Cardiac muscle cell (in vitro differentiated cells and primary cell): ENCODE measurements at places on chromosomes 1 and 21. TPM values are rescaled to one million over a fixed set of nuclear protein-coding genes. Genes with fewer than 3 reads are reported as not detected.

DNA sequence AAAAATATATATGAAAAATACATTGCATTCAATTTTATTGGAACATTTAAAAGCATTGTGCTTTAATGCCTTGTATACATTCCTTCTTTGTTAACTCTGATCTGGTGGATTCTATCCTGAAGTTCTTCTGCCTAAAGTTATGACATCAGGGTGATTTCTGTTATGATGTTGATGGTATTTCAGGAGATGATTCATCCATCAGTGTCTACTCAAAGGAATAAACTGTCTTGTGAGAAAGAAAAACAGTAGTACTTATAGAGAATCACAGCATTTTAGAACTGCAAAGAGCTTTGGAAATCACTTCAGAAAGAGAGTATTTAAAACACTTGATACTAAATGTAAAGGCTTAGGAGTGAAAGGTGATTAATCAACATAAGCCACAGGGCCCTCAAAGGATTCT is 155.7 kb downstream of the PTPRC start:
- no peaks in the 10 kb centered on the region for H3K27me3 ChIP-seq
- no peaks in the 10 kb centered on the region for H3K4me1 ChIP-seq
- no peaks in the 10 kb centered on the region for H3K36me3 ChIP-seq
- DNase-seq: no peak
- no peak overlapping the region for H3K27ac ChIP-seq

- no peak for DNase-seq
- no peak overlapping the region for H3K4me3 ChIP-seq
- no peaks in the 10 kb centered on the region for H3K36me3 ChIP-seq
Observed at GRCh38 chr1:94389298-94389697, 28.9 kb upstream of the ABCD3 start.

DNA sequence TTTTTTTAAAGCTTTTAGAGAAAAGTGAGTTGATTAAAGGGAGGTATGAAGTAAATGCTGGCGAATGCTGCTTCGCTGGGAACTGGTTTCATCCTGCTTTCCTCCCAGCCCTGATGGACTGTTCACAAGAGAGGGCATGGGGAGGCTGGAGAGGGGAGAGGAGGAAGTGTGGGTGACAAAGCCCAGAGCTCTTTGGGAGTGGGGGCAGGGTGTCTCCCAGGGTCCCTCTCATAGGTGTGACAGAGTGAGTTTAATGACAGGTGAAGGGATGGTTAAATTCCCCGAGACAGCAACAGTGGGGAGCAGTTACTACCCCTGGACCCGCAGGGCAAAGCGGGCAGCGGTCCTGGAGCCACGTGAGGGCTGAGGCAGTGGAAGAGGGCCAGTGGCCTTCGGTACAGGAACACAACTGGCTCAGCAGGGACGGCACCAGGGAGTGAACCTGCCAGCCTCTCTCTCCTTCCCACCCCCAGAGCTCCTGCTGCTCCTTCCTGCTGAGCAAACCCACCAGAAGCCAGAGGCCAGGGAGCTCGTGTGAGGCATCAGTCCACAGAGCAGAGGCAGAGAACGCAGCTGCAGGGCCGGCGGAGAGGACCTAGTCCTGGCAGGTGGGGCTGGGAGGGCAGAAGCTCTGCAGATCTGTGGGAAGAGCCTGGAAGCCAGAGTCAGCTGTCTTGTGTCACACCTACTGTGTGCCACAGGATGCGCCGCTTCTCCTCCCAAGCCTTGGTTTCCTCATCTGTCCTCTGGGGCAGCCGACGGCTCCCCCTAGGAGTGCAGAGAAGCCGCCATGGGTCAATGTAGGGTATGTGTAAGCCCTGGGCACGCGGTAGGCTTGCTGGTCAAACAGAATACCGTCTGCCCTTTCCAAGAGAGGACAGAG is 20.9 kb upstream of the LRP8 start:
- peak; percentile 77 for DNase-seq
- no peaks in the 10 kb centered on the region for H3K27me3 ChIP-seq
- peaks cover 6% of the 10 kb centered on the region for H3K4me1 ChIP-seq
- H3K4me3 ChIP-seq: no peak overlapping the region
- no peaks in the 10 kb centered on the region for H3K36me3 ChIP-seq

DNA sequence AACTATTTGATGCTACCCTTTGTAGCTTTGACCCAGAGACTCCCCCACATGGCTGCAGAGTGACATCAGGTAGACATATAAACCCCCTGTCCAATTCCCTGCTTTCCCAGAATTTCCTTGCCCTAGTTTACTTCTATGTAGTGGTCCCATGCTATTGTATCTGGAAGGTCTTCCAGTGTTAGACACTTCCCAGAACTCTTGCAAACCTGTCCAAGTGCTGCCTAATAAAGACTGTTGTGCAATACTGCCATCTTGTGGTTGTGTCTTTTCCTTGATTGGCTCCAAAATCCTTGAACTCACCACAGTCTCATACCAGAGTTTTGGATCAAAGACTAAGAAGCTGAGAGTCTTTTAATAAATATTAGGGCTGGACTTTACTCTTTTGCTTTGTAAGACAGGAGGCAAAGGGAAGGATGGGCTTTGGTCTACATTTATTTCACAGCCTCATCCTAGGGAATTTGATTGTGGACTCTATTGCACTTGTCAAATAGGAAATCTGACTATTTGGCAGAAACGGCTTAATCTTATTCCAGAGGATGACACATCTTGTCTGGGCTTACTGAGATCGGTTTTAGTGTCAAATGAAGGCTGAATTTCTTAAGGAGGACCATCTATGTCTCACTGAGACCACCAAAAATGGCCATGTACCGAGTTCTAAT is 169.9 kb downstream of the LRRC7 start:
- no peak overlapping the region for H3K27ac ChIP-seq
- peak; percentile 60 for DNase-seq
- H3K36me3 ChIP-seq: no peaks in the 10 kb centered on the region
- no peak overlapping the region for H3K4me3 ChIP-seq

LCE2A gene
- polyA plus RNA-seq: not detected in 2 replicates

GRCh38 chr1:109910123-109910962 is at the start of gene CSF1:
CSF1 (plus strand) TSS chr1:109910849; CDS start chr1:109911024, 175 bp downstream.
- H3K27ac ChIP-seq: peak within 1 kb of the TSS; percentile 51
- no peaks in the 10 kb centered on the region for H3K36me3 ChIP-seq
- DNase-seq: peak; percentile 96
- H3K4me3 ChIP-seq: peak within 1 kb of the TSS; percentile 60
- peaks cover 22% of the 10 kb centered on the region for H3K27me3 ChIP-seq

GRCh38 chr1:53316766-53317581 is 10.9 kb downstream of the LRP8 start:
- no peaks in the 10 kb centered on the region for H3K36me3 ChIP-seq
- H3K4me1 ChIP-seq: peaks cover 9% of the 10 kb centered on the region
- no peak overlapping the region for H3K27ac ChIP-seq

COA6 gene
- 61.7 and 82.5 TPM in 2 replicates for polyA plus RNA-seq

GRCh38 chr1:109882288-109883245 is 28.1 kb upstream of the CSF1 start:
- H3K4me3 ChIP-seq: no peak overlapping the region
- peaks cover 8% of the 10 kb centered on the region for H3K4me1 ChIP-seq
- no peak for DNase-seq
- no peaks in the 10 kb centered on the region for H3K36me3 ChIP-seq
- H3K27ac ChIP-seq: no peak overlapping the region
- peaks cover 3% of the 10 kb centered on the region for H3K27me3 ChIP-seq

- no peaks in the 10 kb centered on the region for H3K36me3 ChIP-seq
- no peak overlapping the region for H3K4me3 ChIP-seq
- no peaks in the 10 kb centered on the region for H3K27me3 ChIP-seq
- H3K4me1 ChIP-seq: no peaks in the 10 kb centered on the region
- no peak for DNase-seq
Observed at GRCh38 chr1:54649130-54649898, 7.7 kb downstream of the MROH7 start.
